ENCODE measurements at places on chromosomes 6 and 20.

DNA sequence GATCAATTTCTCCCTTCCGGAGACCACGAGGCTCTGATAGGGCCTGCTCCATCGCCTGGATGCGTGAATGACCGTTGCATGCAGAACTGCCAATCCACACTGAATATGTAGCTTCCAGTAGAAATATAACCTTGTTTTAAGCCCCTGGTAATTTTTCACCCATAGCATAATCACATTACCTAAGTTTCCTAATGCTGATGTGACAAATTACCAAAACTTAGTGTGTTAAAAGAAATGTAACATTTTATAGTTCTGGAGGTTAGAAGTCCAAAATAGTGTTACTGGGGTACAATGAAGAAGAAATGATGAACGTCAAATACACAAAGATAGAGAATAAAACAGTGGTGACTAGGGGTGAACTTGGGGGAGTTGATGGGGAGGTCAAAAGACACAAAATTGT, 22.0 kb upstream of the SIRPD start:
- DNase-seq = no peak

DNA sequence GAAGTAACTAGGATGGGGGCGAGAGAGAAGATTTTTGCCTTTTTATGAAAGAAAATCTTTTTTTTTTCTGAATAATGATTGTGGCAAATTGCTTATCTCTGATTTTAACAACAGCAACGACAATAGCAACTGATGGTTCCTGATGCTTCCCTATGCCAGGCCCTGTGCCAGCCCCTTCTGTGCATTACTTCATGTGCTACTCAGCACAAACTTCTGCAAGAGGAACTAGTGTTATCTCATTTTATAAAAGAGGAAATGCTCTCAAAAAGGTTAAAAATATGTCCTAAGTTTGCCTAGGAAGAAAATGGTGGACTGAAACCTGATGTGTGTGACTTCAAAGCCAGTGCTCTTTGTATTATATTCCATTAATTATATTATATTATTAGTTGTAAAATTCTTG, 74.0 kb upstream of the RALGAPA2 start:
- no peak for DNase-seq

DNA sequence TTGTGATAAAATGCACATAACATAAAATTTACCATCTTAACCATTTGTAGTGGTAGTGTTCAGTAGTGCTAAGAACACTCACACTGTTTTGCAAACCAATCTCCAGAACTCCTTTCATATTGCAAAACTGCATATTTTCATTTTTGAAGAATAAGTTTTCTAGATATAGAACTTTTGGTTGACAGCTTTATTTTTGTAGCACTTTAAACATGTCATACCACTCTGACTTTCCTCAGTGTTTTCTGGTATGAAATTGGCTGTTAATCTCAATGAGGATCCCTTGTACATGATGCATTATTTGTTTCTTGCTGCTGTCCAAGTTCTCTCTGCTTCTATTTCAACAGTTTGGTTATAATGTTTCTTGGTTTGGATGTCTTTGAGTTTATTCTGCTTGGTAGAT, 45.1 kb upstream of the MICB start:
- no peak for DNase-seq

- DNase-seq = peak; percentile 64
Observed at GRCh38 chr6:111804627-111805235, 68.5 kb downstream of the FYN start.

- no peak for DNase-seq
Observed at GRCh38 chr6:134517145-134517658, 199.3 kb upstream of the SGK1 start.

- DNase-seq = no peak
Observed at GRCh38 chr20:25389858-25390537, 637 bp downstream of the ABHD12 start.

DNA sequence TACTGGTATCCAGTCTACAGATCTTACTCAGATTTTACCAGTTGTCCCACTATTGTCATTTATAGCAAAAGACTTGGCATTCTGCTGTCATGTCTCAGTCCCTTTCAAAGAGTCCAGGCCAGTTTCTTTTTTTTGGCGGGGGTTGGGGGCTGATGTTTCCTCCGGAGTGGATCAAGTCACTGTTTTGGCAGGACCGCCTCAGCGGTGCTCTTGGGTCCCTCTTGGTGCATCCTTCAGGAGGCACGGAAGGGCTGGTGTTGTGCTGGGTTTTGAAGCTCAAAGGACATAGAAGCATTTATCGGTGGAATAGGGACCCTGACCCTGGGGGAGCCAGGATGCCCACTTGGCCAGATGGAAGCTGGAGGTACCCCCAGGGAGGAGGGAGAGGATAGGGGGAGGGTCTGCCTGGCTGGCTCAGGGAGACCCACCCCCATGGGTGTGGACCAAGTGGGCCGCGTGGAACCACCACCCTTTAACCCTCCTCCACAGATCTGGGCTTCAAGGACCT, 10.8 kb downstream of the RBCK1 start:
- DNase-seq = no peak

Data from kidney epithelial cell (primary cell).